ENCODE measurements at places on chromosomes 16 and 17.

DNA sequence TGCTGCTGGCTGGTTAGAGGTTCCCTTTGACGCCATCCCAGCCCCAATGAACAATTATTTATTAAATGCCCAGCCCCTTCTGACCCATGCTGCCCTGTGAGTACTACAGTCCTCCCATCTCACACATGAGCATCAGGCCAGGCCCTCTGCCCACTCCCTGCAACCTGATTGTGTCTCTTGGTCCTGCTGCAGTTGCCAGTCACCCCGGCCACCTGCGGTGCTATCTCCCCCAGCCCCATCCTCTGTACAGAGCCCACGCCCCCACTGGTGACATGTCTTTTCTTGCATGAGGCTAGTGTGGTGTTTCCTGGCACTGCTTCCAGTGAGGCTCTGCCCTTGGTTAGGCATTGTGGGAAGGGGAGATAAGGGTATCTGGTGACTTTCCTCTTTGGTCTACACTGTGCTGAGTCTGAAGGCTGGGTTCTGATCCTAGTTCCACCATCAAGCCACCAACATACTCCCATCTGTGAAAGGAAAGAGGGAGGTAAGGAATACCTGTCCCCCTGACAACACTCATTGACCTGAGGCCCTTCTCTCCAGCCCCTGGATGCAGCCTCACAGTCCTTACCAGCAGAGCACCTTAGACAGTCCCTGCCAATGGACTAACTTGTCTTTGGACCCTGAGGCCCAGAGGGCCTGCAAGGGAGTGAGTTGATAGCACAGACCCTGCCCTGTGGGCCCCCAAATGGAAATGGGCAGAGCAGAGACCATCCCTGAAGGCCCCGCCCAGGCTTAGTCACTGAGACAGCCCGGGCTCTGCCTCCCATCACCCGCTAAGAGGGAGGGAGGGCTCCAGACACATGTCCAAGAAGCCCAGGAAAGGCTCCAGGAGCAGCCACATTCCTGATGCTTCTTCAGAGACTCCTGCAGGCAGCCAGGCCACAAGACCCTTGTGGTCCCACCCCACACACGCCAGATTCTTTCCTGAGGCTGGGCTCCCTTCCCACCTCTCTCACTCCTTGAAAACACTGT lies 11.3 kb downstream of the CX3CL1 start:
- no peak for DNase-seq

GRCh38 chr17:75407655-75408352 lies 2.3 kb upstream of the GRB2 start:
- DNase-seq, result no peak

GRCh38 chr16:88116121-88116520 lies 164.9 kb downstream of the BANP start:
- no peak for DNase-seq

- DNase-seq, result no peak
Measured at GRCh38 chr16:26645614-26646013, 421.1 kb upstream of the C16orf82 start.

- no peak for DNase-seq
Measured at GRCh38 chr17:78904371-78904770, 1.4 kb upstream of the CEP295NL start.

DNA sequence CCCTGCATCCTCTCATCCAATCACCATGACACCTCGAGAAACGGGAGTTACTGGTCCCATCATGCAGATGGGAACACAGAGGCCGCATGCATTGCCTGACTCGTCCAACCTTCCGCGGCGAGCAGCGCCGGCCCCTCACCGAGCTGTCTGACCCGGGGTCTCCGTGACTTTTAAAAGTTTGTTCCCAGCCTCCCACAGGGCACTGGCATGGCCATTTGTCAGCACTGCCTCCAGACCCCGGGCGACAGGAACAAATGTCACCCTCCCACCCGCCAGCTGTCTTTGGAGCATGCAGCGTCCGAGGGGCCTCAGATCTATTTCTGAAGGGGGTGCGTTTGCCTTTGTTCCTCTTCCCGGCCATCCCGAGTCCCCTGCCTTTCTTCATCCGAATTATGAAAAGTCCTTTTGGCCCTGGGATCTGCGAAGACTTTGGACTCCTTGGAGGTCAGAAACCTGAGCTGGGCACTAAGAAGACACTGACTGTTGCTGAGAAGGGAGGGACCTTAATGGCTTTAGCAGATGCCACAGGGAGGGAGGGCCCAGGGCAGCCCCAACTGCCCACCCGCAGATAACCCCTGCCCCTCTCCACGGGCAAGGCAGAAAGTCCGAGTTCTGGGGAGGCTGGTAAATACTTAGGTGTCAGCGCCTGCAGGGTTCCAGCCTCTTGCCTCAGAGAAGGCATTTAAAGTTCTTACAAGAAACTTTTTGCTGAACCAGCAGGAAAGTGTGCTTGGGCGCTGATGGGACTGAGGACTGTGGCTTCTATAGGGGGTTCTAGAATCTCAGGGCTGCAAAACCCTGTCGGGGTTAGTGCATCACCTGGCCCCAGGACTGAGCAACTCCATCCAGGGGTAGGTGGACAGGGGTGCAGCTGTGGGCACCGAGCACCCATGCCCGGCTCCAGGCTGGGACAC lies 348.1 kb downstream of the FOXL1 start:
- no peak for DNase-seq

DNA sequence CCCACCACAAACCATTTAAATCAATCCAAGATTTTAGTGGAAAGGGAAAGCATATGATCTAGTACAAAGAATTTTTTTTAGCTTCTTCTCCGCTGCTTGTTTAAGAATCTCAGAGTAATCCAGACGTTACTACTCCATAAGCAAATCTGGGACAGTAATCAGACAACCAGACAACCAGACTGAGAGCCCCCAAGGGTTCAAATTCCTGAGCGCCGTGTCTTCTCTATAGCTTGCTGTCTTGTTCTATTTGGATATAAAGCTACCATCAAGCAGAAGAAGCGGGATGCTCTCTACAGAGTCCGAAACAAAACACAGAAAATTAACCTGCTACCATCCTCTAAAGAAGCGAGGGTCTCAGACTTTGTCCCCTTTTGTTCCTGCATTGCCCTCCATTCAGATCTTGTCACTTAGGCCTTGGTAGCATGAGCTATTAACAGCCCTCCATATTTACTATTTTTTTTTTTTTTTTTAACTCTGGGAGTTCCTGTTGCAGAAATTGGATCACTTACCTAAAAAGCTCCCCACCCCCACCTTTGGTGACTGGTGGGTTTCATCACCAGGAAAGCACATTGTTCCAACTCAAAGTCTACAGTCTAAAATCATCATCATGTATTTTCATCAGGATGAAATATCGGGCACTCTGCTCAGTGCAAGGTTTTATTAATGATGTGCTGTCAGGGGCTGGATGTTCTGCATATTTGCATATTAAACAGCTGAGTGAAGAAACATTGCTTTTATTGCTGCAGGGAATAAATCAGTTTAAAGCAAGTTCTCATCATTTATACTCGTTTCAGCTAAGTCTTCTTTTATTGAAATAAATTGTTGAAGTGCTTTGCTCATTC lies 576.7 kb downstream of the WWOX start:
- DNase-seq, result no peak

- no peak for DNase-seq
Measured at GRCh38 chr16:65297453-65297852, 175.6 kb upstream of the CDH11 start.

DNA sequence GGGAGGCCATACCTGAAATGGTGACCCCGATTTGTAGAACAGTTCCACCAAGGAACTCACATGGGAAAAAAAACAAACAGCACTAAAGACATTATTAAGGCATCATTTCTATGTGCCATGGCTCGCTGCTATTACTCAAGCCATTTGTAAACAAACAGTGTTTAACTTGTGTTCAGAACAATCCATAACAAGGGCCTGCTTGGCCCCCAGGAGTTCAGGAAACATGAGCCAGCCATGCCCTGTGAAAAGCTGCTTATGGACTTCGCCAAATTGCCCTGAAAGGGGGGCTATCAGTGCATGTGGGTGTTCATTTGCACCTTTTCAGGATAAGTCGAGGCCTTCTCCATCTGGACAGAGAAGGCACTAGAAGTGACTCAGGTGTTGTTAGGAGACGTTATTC lies 8.0 kb downstream of the POLR3K start:
- no peak for DNase-seq

DNA sequence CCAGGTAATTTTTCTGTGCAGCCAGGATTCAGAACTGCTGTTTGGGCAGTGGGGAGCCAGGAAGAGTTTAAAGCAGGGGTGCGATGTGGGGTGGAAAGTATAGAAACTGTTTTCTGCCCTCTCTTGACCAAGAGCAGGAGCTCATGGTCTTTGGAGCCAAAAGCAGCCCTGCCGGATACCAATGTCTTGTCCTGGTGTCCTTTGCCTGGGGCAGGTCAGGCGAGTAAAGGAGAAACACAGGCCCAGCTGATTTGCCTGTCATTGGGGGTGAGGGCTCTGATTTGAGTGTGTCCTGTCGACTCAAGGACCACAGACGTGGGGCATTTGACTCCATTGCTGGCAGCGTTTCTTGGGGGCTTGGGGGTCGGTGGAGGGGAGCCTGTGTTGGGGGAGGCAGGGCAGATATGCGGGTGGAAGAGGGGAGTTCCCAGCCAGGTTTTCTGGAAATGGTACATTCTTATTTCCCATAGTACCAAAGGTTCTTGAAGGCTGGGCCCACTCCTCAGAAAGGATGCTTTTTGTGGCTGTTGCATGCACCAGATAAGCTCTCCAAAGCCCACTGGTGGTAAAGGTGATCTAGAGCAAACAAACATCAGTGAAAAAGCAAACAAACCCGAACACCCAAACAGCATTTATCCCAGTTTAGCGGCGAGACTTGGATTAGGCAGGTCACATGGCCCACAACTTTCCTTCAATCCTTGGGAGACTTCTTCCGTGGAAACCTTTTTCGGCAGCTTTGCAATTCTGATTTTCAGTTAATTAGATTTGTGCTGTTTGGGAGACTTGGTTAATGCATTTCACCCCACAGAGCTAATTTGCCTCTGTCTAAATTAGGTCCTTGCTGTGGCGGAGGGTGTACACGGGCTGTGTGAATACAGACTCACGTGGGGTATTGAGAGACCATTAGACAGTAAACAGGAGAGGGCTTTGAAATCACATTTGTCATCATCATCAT lies 59.0 kb downstream of the MSI2 start:
- no peak for DNase-seq

GRCh38 chr17:74237321-74237720 lies 23.9 kb downstream of the TTYH2 start:
- DNase-seq, result no peak

DNA sequence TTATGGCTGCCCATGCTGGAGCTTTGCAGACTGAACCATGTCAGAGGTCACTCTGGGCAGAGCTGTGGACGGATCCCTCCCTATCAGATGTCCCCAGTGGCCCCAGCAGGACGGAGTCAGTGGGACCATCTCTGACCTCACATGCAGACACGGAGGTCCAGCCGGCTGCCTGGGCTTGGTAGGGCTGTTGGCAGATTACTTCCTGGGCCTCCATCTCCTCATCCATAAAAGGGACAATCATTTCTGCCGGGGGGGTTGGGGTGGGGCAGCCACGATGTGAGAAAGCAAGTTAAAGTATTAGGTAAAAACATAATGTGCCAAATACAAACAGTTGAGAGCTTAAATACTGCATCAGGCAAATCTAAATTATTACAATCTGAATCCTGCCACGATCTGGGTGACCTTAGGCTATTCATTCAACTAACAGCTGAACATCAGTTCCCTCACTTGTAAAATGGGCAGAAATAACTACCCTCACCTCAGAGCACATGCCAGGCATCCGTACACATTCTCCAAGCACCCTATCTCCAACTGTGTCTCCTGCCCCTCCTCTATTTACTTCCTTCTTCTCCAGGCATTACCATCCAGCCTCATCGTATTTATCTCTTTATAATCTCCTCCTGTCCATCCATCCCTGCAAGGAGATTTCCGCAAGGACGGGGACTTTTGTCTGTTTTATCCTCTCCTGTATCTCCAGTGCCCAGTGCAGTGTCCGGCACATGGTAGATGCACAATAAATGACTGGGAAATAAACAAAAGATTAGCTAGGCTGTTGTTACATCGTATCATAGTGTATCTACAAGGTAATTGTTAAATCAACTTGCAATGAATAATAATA lies 192.3 kb upstream of the FOXF1 start:
- DNase-seq, result no peak

All from stimulated activated naive CD4-positive, alpha-beta T cell treated with Interleukin-2 at 50 U/mL for 16 hours (primary cell).